ENCODE measurements at places on chromosomes 5 and 9.

GRCh38 chr9:69215774-69216485 is 41.9 kb downstream of the TJP2 start:
- DNase-seq = no peak

DNA sequence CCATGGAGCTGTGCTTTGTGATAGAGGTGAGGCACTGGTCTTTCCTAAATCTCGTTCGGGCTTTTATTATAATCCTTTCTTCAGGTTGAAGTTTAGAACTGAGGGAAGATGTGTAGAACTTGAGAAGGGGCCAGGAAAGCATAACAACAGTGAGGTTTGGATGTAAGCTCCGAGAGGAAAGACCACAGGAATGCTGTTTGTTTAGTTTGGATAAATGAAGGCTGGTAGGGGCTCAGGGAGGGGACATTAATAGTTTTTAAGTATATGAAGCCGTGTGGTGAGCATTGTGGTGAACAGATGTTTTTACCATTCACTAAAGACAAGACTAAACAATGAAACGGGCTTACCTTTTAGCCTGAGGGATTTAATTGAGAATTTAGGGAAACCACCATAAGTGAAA is 130.8 kb downstream of the ARHGAP26 start:
- DNase-seq = peak; percentile 87

DNA sequence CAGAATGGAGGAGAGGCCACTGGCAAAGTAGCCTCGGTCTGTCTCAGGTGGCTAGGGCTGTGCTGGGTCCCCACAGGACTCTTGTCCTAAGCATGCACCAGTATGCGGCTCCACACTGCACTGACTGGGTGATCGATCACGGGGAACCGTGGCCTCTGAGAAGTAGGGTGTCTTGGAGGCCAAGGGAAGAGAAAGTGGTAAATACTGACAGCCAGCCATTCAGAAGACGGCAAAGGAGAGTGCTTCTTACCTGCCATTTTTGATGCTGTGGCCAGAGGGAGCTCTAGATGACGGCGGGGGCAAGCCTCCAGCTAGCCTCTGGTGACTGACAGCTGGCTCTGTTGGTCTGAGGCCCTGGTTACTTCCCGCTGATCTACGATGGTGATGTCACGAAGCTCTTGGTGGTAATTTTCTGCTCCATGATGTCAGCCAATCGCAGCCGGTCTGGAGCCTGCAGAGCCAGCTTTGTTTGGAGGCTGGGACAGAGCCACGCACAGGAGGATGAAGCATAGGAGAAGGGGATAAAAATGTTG is 40.4 kb upstream of the GADD45G start:
- no peak for DNase-seq

- DNase-seq = no peak
Observed at GRCh38 chr9:32801530-32801929, 18.2 kb downstream of the TMEM215 start.

GRCh38 chr5:178115814-178116142 is 2.4 kb downstream of the N4BP3 start:
- no peak for DNase-seq

DNA sequence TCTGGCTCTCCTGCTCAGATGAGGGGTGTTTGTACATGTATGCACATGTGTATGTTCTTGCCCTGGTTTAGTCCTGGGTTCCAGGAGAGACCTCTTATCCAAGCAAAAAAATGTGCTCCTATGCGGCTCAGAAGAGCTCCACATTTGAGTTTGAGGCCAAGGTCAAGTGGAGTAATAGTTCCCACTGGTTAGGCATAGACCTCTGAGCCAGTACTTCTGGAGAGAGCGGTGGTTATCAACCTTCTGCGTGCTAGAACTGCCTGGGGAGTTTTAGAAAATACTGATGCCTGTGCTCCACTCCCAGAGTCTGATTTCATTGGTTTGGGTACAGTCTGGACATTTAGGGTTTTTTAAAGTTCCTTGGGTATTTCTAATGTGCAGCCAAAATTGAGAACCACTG is 51.5 kb downstream of the LIX1 start:
- no peak for DNase-seq

- DNase-seq = no peak
Observed at GRCh38 chr5:41935544-41935943, 10.5 kb downstream of the FBXO4 start.

GRCh38 chr5:154478224-154478565 is at the start of gene HAND1:
HAND1 (minus strand) TSS chr5:154478227; CDS start chr5:154478008, 219 bp downstream.
- DNase-seq = no peak

DNA sequence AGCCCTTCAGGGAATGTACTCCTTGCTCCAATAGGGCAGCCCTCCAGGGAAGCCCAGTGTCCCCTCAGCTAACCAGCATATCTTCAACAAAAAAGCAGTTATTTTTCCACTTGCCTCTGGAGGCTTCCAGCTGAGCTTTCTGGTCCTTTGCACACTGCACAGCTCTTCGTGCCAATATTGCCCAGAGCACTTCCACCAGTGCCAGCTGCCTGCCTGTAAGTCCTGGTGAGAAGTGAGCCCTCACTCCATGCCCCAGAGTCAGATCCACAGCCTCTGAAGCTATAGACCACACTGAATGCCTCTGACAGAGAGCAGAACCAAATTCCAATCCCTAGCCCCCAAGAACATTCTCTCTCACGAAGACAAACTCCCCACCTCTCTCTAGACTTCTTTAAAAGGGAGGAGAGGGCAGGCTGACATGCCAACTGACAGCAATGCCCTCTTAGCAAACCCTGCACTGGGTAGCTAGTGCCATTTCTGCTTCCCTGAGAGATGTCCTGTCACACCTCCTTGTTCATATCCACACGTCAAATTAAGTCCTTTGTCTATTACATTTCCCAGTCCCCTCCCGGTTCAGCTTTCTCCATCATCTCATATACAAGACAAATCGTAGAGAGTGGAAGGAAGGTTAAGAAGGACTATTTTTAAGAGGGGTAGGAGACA is 12.7 kb upstream of the HEXB start:
- no peak for DNase-seq

DNA sequence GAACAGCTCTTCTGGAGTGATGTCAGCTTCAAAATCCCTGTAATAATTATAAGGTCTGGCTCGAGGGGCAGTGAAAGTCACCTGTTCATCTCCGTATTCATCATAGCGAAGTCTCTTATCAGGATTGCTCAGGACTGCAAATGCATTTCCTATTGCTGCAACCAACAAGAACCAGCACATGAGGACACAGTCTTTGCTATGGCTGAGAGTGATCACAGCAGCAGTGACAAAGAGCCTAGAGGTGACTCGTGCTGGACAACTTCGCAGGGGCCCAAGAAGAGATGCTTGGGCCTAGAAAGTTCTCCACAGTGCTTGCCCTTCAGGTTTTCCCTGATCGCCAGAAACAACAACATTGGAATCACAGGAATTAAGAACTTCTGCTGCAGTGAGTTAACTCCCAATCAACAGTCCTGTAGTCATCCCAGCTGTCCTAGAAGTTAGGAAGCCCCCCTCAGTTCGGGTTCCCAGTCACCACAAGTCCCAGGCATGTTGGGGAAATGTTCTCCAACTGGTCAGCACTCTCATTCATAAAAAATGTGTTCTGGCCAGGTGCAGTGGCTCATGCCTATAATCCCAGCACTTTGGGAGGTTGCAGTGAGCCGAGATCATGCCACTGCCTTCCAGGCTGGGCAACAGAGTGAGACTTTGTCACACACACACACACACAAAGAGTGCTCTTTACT is 13.0 kb downstream of the DNAJC18 start:
- DNase-seq = no peak

DNA sequence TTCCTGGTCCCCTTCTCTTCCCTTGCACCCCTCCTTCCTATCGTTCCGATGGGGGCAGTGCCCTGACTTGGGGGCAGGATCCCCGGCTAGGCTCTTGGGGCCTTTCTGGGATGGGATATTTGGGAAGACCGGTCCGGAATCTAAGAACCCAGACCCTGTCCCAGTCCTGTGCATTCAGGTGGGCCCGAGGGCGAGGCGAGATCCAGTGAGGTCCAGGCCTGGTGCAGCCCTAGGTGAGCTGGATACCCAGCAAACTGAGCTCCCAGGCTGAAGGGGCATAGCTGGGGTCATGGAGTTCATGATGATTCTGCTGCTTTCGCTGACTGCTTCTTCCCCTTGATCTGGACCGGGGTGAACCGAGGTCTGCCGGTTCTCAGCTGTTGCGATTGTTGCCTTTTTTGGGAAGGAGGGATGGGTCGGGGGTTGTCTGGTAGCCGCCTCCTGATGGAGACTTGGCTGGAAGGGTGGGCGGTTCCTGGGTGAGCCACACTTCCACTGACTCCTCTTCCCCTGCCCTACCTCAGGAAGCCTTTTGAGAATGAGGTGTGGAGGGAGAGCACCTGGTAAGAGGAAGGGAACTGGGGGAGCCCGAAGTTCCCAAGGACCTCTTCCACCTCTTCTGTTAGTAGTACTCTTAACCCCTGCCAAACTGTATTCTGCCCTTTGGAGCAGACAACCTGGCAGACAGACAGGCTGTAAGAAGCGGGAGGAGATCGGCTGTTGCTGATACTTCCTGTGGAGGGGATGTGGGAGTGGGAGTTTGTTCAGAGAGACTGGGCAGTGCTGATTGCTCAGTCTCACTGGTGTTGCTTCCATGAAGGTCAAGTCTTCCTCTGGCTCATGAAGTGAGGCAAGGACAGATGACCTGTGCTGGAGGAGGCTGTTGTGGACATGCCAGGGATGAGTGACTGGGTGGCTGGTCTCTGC is 1.0 kb downstream of the LRRC8A start:
- no peak for DNase-seq

GRCh38 chr9:114745879-114746550 is 59.8 kb downstream of the TNFSF15 start:
- no peak for DNase-seq

DNA sequence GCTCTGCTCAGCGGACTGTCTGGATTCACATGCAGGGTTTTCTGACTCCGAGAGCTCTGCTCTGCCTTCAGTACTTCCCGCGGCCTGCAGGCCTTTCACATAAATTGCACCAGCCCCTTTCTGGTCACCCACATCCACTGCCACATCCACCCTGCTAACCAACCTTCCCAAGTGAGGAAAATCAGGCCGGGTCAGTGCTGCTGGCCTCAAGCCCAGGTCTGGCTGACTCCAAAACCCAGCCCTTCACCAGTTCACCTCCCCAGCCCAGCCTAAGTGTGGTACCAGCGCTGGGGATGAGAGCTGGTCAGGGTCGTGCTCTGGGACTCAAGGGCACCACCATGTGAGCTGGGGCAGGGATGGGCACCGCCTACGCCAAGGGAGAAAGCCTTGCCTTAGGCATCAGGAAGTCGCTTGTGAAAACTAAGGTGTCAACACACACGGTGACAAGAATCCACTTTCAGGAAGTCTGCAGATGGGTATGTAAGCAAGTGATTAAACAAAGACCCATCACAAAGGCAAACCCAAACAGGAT is 12.3 kb downstream of the LMAN2 start:
- DNase-seq = no peak

DNA sequence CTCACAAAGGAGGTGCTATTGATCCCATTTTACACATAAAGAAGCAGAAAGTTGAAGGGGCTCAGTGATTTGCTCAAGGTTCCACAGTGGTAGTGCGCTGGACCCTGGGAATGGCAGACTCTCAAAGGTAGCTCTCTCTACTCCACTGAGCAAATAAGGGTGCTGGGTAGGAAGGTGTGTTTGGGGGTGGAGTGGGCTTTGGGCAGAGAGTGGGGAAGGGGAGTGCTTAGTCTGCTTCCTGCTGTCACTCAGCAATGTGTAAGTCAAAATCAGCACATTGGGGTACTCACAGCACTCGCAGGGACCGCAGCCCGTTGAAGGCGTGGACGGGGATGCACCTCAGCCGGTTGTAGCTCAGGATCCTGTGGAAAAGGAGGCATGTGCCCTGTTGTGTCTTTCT is 142.8 kb upstream of the PANK3 start:
- no peak for DNase-seq

DNA sequence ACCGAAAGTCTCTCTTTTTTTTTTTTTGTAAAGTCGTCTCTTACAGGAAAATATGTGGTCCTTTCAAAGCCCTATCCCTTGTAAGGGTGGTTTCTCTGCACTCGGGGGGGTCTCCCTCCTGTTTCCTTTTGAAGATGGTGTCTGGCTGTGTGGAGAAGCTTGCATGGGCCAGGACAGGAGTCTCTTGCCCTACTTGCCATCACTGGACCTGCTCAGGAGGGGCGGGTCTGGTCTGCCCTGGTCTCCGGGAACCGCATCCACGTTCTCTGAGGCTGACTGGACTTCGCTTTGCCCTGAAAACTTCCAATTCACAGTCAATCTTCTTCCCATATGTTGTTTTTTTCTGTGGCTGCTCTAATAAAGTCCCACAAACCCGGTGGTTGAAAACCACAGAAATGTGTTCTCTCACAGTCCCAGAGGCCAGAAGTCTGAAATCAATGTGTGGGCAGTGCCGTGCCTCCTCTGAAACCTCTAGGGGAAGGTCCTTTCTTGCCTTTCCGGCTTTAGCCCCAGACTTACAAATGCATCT is 92.9 kb upstream of the IER5L start:
- DNase-seq = peak; percentile 92

- DNase-seq = peak; percentile 15
Observed at GRCh38 chr5:36202521-36202961, 39.2 kb downstream of the NADK2 start.

DNA sequence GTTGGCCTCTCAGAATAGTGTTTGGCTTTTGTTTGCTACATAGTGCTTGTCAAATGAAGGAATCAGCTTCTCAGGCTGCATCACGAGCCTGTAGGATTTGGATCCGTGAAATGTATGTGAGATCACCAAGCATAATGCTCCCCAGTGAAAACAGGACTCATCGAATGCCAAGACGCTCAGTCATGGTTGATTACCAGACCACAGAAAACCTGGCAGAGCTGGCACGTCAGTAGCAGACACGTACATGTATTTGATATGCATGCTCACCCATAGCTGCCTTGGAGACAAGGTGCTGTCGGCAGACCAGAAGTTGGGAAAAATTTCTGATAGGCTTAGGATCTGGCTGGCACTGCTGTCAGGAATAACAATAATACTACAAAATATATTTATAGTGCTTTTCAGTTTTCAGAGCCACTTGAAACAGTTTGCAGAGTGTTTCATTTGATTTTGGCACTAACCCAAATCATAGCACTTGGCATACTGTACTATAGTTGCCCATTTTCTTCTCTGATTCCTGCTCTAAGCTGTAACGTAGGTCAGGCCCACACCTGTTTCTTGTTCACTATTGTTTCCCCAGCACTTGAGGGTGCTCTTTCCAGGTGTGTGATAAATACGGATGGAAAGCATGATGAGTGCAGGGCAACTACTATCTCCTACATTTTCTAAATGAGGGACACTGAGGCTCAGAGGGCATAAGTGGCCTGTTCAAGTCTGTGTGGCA is 226.1 kb downstream of the NR3C1 start:
- DNase-seq = no peak

DNA sequence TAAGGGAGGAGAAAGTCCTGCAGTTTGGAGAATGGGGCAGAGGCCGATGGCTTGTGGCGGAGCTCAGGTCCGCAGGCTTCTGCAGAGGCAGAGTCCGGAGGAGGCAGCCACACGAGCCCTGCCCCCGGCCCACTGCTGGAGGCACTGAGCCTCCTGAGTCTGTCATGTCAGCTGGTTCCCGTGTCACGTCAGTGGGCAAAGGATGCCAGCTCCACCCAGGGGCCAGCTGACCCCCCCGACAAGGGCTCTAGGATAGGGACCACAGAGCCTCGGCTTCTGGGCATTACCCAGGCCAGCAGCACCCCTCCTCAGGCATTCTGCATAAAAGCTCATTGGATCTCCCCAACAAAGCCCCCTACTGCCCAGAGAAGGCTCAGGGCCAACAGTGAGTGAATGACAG is 8.5 kb downstream of the SH3PXD2B start:
- no peak for DNase-seq

Data from BJ (cell line).